Esophagus mucosa (tissue), 1 donor: ENCODE measurements at places on chromosomes 3 and 15. TPM values are rescaled to one million over a fixed set of nuclear protein-coding genes. Genes with fewer than 3 reads are reported as not detected.

DNA sequence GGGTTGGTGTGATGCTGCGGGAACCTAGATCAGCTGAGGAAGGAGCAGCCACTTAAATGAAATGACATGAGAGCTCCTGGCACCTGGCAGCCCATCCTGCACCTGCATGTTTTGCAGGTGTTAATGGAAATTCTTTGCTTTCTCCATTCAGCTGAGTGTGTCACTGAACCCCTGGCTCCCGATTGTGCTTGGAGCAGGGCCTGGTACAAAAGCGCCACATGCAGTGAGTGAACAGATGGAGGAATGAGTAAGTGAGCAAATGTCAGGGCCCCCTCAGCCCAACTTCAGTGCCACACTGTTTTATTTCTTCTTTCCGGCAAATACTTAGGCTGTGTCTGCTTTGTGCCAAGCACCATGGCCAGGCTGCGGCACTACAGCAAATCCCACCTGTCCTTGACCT, 132.2 kb downstream of the ASB7 start:
- no peak for ATAC-seq

GRCh38 chr15:44545913-44546802, 9.2 kb downstream of the EIF3J start:
- peak; percentile 79 for ATAC-seq

DNA sequence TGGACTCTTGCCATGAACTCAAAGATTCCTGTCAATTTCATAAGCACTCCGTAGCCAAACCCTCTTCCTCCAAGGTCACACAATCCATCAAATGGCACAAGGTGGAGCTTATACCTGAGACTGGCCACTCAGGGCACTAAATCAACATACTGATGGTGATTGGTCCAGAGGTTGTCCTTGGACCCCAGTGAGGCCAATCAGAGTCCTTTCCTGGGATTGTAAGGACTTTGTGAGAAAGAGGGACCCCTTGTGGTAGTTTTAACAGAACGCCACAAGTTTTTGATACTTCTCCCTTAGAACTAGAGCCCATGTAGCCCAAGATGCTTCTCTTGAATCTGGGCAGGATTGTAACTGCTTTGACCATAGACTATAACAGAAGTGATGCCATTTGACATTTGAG, 44.4 kb upstream of the LARS2 start:
- no peak for ATAC-seq

DNA sequence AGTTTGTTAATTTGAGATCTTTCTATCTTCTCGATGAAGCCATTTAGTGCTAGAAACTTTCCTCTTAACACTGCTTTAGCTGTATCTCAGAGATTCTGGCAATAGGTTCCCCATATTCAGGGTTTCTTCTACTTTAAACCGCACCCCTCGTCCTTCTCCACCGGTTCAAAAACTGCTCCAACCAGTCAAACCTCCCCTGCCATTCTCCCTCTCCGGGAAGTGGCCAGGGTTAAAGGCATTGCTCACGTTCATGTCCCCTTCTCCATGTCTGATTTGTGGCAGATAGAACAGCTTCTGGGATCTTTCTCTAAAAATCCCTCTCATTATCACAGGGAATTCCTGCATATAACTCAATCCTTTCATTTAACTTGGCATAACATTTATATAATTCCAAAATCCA, 14.4 kb downstream of the ALDH1L1 start:
- peak; percentile 78 for ATAC-seq

DNA sequence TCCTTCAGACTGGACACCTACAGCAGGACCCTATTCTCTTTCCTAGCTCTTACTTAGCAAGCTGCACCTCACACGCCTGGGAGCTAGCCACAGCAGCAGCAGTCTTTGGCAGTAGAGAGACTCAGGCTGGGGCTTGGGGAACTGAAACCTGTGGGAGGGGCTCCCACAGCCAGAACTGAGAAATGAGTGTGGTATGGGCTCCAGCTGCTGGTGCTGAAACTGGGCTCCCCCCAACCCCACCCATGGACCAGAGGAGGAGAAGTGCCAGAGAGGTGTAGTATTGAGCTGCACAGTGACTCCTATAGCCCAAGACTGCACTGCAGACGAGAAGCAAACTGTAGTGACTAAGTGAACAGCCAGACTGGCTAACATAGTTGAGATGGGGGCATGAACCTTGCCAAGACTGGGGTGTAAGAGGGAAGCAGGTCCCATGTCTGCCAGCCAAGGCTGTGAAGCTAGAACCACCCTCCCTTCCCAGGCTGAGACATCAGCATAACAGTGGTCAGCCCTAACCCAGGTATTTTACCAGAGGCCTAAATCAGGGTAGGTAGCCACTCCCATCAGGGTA, 62.5 kb downstream of the MYO5A start:
- ATAC-seq = peak; percentile 84

GRCh38 chr3:16500093-16500492, 13.4 kb downstream of the RFTN1 start:
- no peak for ATAC-seq

DNA sequence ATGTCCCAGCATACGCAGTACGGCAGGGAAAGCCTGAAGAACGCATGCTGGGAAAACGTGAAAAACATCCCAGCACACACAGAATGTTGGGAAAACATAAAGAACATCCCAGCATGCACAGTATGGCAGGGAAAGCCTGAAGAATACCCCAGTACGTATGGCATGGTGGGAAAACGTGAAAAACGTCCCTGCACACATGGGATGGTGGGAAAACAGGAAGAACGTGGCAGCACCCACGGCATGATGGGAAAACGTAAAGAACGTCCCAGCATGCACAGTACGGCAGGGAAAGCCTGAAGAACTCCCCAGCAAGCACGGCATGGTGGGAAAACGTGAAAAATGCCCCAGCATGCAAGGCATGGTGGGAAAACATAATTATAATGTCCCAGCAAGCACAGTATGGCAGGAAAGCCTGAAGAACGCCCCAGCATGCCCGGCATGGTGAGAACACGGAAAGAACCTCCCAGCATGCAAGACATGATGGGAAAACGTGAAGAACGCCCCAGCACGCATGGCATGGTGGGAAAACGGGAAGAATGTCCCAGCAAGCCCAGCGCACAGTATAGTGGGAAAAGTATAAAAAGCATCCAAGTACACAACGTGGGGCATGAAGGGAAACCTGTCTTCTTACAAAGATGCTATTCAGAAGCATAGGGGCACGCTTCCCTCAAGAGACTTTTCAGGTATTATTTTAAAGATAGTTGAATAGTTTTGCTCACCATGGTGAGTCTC, 128.3 kb downstream of the OCA2 start:
- ATAC-seq = no peak

GRCh38 chr3:179278932-179279693, 28.2 kb upstream of the KCNMB3 start:
- no peak for ATAC-seq

- peak; percentile 95 for ATAC-seq
These were observed 37.1 kb downstream of the QTRT2 start for GRCh38 chr3:114093596-114093995.

DNA sequence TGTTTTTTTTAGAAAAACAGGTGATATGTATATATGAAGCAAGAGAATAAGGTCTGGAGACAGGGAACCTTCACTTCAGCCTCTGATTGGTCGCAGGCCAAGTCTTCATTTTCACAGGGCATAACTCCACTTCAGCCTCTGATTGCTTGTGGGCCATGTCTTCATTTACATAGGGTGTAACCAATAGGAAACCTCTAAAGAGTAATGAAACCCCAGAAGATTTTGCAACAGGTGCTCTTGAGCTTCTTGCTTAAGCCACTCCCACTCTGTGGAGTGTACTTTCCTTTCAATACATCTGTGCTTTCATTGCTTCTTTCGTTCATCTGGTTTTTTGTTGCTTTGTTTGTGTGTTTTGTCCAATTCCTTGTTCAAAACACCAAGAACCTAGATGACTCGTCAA, 22.6 kb upstream of the SCG3 start:
- no peak for ATAC-seq

DNA sequence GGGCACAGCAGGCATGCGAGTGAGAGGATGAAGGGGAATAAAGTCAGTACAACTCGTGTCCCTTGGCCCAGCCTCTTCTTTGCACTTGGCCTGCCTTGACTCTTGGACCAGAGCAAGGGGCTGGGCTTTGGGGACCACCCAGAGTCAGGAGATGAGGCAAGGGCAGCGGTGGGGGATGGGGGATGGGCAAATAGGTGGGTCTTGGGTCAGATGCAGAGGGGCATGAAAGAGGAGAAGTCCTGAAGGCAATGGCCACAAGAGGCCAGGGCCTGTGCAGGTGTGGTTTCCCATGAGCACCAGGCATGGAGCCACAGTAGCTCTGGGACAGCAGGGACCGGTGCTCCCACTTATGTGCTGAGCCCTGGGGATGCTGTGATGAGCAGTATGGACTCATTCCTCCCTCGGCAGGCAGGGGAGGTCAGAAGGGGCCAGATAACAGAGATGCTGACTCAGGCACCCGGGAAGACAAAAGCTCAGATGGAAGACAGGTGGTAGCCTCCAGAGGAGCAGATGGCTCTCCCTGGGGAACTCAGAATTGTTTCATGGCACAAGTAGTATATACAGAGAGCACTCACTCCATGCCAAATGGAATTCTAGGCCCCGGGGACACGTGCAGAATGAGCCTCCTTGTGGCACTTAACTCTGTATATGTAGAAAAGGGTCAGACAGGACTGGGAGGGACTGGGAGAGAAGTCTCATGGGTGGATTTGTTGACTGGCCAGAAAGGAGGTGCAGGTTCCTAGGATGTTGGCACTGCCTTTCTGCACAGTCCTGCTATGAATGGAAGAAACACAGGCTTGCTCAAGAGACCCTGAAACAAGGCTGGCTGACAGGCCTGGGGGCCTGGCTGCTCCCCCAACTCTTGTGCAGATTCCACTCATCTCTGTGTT, 14.3 kb downstream of the ZBTB47 start:
- ATAC-seq = no peak

DNA sequence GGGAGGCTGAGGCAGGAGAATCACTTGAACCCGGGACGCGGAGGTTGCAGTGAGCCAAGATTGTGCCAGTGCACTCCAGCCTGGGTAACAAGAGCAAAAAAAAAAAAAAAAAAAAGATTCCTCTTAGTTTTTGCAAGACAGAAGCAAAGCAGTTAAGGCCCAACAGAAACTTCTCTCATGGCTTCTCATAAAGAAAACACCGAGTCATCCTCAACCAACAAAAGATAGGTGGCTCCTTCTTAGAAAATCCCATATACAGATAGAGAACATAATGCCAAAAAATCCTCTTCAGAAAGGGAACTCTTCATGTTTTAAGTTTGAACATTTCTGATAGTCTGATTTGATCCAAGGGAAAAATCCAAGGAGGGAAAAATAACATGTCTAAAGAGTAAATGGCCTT, 12.5 kb upstream of the SKIL start:
- no peak for ATAC-seq

MBNL1 gene
- total RNA-seq = 95.4 TPM

ZNF385D gene
- 1.7 TPM for total RNA-seq

PP2D1 gene
- total RNA-seq = not detected
